ENCODE measurements at places on chromosomes 7 and 10. TPM values are rescaled to one million over a fixed set of nuclear protein-coding genes. Genes with fewer than 3 reads are reported as not detected.

PPP3CB gene
- 47.0 TPM for total RNA-seq

MYO1G gene
- total RNA-seq, result not detected

FLNC gene
- total RNA-seq, result 23.7 TPM

CHST12 gene
- total RNA-seq, result 0.43 TPM

PIP gene
- not detected for total RNA-seq

Data from neural progenitor cell (in vitro differentiated cells).